Gastrocnemius medialis (tissue), 4 donors: ENCODE measurements at places on chromosomes 5 and 9. TPM values are rescaled to one million over a fixed set of nuclear protein-coding genes. Genes with fewer than 3 reads are reported as not detected.

SLC45A2 gene
- not detected for total RNA-seq

C5orf34 gene
- 0.20 TPM for total RNA-seq

GRCh38 chr9:109463924-109464625 is 34.0 kb downstream of the PTPN3 start:
- DNase-seq: no peak

DAPK1 gene
- total RNA-seq: 3.7 TPM

DNA sequence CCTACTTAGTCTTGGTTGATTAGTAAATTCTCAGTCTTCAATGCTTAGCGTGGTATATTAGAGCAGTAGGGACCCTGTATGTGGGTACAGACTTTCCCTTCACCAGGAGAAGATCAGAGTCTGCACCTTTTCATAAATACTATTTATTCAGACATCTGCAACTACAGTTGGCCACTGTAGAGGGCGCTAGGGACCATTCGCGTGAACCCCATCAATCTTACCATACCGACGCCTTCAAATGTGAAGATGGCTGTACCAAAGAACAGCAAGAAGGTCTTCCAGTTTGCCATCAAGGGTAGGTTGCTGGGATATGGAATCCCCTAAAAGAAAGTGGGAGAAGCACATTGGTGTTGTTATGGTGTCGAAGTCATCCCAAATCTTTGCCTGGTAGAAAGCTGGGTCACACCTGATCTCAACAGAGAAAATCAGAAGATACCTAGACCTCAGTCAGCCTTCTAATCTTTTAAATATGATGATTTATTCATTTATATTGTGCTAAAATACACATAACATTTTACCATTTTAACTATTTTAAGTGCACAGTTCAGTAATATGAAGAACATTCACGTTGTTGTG is 19.1 kb downstream of the SLC36A3 start:
- DNase-seq: no peak

CEMIP2 gene
- total RNA-seq: 16.3 TPM

DNA sequence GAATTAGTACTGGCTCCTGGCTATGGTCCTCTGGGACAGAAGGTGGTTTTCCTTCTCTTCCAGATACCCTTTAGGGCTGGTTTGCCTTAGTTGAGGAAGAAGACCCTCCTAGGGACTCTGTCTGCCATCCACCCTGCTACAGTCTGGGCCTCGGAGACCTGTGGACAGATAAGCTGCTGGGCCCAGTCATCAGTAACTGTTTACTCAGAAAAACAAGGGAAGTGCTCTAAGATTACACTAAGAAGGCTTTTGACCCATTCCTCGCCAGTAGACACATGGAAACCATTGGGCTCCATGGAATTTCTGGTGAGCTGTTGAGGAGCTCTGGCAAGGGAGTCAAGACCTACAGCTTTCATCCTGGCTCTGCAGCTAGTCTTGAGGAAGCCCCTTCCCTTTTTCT is 31.2 kb downstream of the LARP1 start:
- DNase-seq: no peak

TOR4A gene
- total RNA-seq: 1.6 TPM

TMEM252 gene
- not detected for total RNA-seq

GRCh38 chr5:16135506-16135905 is 44.1 kb downstream of the MARCHF11 start:
- no peak for DNase-seq

- DNase-seq: no peak
Observed at GRCh38 chr5:135449644-135450043, 2.5 kb upstream of the DCANP1 start.

OCLN gene
- total RNA-seq: 0.87 TPM

GRCh38 chr5:572398-573019 is 39.6 kb upstream of the CEP72 start:
- no peak for DNase-seq

BARHL1 gene
- total RNA-seq: not detected

GRCh38 chr9:99257723-99258389 is 35.8 kb downstream of the SEC61B start:
- DNase-seq: peak; percentile 95

DNA sequence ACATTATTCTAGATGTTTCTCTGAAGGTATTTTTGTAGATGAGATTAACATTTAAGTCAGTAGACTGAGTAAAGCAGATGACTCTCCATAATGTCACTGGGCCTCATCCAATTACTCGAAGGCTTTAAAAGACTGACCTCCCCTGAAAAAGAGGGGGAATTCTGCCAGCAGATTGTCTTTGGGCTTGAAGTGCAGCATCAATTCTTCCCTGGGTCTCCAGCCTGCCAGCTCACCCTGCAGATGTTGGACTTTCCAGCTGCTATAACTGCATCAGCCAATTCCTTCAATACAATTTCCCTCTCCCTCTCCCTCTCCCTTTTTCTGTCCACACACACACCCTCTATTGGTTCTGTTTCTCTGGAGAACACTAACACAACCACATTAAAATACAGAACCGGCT is 472.8 kb downstream of the SPOCK1 start:
- no peak for DNase-seq

GRCh38 chr5:130715541-130715940 is 449.5 kb downstream of the HINT1 start:
- DNase-seq: no peak

DNA sequence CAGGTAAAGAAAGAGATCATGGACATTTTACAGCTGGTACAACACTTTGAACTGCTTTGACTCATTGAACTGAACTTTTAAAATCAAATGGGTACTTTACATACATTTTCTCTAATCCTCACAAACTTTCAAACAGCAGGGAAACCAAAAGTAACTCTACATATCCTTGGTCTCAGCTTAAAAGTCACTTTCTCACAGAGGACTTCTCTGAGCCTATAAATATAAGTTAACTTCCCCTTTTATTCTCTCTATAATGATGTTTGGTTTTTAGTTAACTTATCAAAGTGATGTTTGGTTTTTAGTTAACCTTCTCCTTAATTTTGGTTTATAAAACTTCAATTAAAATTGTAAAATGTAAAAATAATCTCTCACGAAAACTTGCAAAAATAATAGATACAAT is 209.8 kb downstream of the MCTP1 start:
- no peak for DNase-seq

DNA sequence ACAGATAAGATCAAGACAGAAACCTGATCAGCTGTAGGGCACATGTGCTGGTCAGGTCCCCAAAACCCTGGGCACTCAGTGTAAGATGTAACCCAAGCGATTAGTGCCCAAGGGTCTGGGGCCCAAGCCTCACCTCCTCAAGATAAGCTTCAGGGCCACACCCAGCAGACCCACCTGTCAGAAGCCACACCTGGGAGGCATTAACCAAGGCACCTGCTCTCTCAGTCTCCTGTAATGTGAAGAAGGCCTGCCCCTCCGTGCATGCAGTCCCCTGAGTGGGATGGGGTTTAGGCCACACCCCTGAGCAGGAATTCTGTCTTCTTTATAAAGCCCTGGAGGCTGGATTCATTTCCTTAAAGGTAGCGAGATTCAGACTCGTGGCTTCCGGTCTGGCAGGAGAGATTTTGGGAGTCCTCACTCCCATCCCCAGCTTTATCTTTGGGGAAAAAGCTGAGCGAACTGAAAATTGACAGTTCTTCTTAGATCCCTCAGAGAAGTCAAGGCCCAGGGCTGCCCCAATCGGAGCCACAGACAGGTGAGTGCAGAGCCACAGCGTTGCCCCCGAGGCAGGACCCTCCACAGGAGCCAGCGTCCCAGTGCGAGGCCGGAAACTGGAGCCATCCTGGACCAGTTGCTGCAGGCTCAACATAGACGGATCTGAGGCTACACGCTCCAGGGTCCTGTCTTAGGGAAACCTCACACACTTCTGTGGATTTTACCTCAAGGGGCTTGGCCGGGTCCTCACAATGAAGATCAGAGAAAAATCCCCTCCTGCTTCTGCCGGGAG is 357.6 kb upstream of the IRX4 start:
- DNase-seq: no peak

GRCh38 chr9:99184475-99185347 is 37.0 kb downstream of the ALG2 start:
- peak; percentile 86 for DNase-seq

GRCh38 chr5:134527156-134527960 is 1.9 kb downstream of the JADE2 start:
- peak; percentile 78 for DNase-seq
